ENCODE measurements at places on chromosomes 7 and 10.

GRCh38 chr7:133668296-133669060, 415.6 kb downstream of the EXOC4 start:
- no peak for DNase-seq

- DNase-seq, result no peak
These were observed 455.0 kb downstream of the CCSER2 start for GRCh38 chr10:84783386-84783785.

DNA sequence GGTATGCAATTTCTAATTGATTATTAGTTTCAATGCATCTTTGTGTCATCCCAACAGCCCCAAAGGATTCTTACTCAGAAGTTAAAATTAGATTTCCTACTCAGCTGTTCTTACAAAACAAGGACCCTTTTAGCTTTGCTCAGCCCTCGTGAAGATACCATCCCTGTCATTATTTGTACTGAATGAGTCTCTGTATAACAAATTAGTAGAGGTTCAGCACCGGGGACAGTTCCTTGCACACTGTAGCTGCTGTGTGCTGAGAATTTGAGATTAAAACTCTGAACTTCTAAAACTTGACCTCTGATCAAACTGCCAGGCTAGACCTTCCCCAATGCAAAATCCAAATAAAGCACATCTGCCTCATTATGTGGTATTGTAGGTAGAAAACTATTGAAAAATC, 299.1 kb downstream of the LHFPL3 start:
- DNase-seq, result no peak

DNA sequence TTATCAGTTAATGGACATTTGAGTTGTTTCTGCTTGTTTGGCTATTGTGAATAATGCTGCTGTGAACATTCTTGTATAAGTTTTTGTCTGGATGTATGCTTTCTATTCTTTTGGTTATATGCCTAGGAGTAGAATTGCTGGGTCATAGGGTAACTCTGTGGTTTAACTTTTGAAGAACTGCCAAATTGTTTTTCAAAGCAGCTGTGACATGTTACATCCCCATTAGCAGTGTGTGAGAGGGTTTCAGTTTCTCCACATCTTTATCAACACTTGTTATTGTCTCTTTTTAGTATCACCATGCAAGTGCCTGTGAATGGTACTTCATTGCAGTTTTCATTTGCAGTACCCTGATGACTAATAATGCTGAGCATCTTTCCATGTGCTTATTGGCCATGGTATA, 2.1 kb upstream of the NDUFB8 start:
- no peak for DNase-seq

DNA sequence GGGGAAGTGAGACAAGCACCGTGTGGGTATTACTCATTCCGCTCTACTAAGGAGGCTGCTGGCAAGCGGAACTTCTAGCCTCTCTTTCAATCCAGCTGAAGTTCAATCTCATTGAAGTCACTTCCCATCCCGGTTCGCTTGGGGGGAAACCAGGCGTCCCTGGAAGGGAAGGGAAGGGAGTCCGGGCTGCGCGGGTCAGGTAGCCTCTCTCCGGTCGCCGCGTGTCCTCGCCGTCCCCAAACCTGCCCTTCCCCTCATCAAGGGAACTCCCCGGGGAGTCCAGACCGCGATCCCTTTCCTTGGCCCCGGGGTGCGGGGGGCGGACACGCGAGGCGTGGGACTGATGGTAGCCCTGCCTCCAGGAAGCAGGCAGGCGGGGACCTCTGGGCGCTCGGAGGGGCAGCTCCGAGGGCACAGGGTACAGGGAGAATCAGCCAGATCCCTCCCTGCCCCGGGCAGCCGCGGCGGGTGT, 598 bp upstream of the ZEB1 start:
- DNase-seq, result peak; percentile 66

DNA sequence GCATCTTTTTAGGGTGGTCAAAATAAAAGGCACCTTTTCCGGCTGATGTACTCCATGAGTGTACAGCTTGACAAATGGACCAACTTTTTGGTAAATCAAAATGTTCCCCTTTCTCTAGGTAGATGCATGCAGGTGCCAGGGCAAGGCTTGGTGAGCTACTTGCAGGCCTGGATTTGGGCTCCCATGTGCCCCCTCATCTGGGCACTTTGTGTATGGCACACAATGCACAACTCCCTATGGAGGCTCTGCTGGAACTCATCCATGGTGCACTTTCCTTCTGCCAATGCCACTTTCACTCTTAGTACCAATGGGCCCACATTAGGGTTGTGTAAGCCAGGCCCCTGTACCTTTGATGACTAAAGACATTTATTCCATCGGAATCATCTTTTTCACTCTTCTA, 300.8 kb downstream of the SDHAF3 start:
- DNase-seq, result no peak

DNA sequence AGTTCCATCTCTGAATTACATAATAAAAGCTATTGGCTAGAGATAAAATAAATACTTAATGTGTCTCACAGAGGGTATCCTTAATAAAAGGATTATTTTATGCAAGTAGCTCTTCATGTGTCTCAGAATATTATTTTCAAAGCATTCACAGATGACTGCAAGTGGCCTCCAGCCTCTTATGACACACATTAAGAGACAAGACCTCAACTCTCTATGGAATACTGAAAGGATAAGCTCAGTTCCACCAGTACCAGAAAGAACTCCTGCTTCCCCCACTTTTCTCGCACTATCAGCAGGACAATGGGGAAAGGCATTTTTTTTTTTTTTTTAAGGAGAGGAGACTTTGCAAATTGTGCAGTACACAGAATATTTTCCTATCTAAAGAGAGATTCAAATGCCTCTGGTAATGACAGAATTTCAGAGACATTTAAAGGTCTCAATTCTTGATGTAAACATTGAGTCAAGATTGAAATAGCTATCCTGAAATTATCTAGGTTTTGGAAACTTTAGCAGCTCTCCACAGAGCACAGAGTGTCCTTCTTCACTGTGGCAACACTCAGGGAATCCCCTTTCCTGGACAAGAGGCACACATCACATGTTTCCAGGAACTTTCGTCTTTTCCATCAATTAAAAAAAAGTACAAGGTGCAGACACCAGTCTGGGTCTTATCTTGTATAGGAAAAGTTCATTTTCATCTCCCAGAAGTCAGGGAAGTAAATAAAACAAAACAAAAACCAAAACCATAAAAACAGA, 122.0 kb upstream of the ANK3 start:
- no peak for DNase-seq

GRCh38 chr10:76984559-76985443, 652.8 kb downstream of the KCNMA1 start:
- DNase-seq, result peak; percentile 64

DNA sequence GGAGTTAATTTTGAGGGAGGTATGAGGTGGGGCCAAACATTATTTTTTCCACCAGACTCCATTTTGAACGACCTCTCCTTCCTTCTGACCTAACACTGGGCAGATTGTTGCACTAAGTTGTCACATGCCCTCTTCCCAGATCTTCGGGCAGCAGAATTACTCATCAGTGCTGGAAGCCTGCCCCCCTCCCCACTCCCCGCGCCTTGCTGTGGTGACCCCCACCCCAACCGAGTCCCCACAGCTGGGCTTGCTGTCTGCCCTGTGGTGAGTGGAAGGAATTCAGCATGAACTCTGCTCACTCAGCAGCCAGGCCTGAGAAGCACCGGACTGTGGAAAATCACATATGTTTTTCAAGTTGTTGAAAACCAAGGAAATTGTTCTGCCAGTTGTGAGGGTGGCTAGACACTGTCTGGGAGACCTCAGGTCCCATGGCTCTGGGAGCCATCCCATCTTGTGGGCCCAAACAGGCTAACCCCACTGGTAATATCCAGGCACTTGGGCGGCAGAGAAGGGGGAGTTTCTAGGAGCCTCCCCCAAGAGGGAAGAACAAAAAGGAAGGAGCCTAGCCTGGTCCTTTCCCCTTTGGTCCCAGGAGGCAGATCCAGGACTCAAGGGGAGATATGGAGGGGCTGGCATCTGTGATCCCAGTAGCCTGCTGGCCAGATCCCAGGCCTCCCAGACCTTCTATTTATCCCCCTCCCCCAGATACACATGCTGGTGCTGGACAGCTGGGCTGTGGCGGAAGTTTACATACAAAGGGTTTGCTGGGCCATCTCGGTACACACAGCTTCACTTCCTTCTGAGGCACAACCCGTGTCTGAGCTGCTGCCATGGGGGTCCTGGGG, 3.5 kb upstream of the AEBP1 start:
- DNase-seq, result no peak

All from stimulated activated effector memory CD8-positive, alpha-beta T cell treated with anti-CD3 and anti-CD28 coated beads, Interleukin-12 subunit alpha, Interleukin-12 subunit beta, amount 100 ng/mL, for 72 hours (primary cell).